ENCODE measurements at places on chromosomes 12 and 14.

GRCh38 chr12:6643569-6644256 is 3.5 kb downstream of the ACRBP start:
- no peak for DNase-seq

- no peak for DNase-seq
Observed at GRCh38 chr14:50667684-50667995, 466 bp downstream of the SAV1 start.

- no peak for DNase-seq
Observed at GRCh38 chr14:90649083-90649482, 167.1 kb downstream of the TTC7B start.

DNA sequence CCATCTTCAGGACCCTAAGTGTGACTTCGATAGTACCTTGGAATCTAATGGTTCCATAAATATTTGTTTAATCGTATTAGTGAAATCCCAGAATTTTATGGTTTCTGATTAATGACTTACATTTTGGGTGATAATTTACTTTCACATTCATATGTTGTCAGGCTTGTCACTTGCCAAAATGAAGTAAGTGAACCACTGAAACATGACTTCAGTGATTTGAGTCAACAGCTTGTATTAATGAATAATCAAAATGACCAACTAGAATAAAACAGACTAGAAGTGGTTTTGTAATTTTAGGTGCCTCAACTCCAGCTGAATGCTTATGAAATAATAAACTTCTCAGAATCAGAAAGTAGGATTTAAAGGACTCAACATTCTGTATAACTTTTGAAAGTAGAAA is 517.1 kb downstream of the PRKD1 start:
- no peak for DNase-seq

GRCh38 chr12:56529656-56530055 is 8.0 kb downstream of the RBMS2 start:
- DNase-seq: no peak

- no peak for DNase-seq
Observed at GRCh38 chr12:108940138-108940537, 60.2 kb downstream of the DAO start.

- DNase-seq: peak; percentile 44
Observed at GRCh38 chr12:93419388-93420034, 22.2 kb downstream of the UBE2N start.

- DNase-seq: no peak
Observed at GRCh38 chr12:104501660-104502059, 44.9 kb downstream of the CHST11 start.

DNA sequence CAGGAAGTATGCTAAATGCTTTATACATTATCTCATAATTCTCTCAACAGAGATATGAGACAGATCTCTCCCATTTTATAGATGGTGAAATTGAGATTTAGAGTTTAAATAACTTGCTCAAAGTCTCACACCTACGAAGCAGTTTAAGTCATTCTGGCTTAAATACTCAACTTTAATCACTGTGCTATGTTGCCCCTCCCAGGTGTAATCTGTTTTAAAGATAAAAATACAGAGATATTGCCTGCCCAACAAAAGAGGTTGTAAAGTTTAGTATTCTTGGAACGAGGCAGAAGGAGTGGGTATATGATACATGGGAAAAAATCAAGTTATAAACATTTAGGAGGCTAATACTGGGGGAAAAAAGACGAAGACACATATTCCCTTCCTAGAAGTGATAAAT is 156.8 kb upstream of the LRIG3 start:
- no peak for DNase-seq

- peak; percentile 68 for DNase-seq
Observed at GRCh38 chr12:118034429-118035189, 18.1 kb downstream of the RFC5 start.

- no peak for DNase-seq
Observed at GRCh38 chr14:100777366-100777817, 48.5 kb upstream of the MEG3 start.

DNA sequence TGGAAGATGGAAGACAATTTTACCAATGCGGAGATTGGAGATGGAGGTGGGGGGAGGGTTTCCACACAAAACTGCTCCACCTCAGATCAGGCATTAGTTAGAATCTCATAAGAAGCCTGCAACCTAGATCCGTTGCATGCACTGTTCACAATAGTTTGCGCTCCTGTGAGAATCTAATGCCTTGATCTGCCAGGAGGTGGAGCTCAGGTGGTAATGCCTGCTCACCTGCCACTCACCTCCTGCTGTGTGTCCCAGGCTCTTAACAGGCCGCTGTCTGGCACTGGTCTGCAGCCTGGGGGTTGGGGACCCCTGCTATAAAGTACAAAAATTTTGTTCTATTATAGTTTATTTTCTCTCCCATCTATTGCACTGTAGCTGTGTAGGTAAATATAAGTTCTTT is 84.9 kb upstream of the FOXG1 start:
- DNase-seq: no peak

- peak; percentile 55 for DNase-seq
Observed at GRCh38 chr14:50560931-50561285, 963 bp downstream of the ATL1 start.

DNA sequence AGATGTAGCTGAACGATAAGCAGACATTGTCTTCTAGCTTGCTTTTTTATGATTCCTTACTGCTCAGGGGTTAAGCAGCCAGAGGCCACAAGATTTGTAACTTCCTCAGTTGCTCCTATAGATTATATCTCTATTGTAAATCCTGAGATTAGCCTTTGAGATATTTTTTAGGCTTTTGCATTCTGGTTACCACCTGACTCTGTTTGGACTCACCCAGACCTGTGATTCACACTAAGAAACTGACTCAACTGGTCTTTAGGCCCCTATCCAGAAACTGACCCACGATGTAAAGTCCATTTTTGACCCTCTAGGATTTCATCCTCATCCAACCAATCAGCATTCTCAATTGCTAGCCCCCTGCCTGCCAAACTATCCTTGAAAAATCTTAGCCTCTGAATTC is 194.4 kb downstream of the RASSF9 start:
- DNase-seq: no peak

DNA sequence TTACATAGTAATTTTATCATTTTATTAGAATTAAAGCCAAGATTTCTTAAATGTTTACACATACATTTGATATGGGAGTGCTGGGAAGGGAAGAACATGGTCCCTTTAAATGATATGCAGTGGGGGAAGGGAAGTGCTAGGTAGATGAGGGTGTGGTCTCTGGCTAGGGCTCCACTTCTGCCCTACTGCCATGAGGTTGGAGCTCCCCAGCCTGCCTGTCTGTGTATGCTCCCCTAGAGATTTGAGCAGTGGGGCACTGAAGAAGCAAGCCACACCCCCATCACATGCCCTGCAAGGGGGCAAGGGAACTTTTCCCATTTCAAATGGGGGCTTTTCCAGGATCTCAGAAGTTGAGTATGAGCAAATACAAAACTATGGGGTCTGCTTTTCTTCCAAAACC is 25.5 kb downstream of the CLECL1 start:
- no peak for DNase-seq

DNA sequence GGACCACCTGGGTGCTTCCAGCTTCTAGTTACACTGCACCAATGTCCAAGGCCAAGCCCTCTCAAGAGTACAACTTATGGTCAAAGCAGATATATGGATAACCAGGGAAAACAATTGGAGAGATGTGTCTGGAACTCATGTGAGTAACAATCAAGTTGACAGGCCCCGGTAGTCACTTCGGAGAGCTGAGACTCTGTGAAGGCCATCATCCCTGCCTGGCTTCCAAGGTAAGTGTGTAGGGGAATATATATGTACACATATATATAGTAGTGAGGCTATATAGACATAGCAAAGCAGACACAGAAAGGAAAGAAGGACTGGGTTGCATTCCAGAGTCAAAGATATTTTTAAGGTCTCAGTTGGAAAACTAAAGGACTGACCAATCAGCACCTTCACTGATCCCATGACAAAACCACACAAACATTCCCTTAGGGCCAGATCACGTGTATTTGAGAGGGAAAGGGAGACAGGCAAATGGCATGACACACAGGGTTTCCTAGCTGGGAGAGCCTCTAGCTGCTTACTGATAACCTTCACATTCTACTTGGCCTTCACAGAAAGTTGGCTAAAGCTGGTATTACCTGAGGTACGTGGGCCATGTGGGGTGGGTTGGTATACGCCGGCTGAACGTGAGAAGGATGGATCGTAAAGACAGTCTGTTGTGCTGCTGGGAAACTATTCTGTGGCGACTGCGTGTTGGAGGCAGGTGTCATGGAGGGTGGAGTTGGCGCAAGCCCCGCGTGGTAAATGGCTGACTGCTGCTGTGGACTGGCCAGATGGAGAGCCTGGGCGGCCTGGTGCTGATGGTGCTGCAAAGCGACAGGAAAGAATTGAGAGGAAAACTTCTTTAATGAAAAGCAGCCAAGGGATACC is 50.0 kb downstream of the SH2B3 start:
- peak; percentile 56 for DNase-seq

DNA sequence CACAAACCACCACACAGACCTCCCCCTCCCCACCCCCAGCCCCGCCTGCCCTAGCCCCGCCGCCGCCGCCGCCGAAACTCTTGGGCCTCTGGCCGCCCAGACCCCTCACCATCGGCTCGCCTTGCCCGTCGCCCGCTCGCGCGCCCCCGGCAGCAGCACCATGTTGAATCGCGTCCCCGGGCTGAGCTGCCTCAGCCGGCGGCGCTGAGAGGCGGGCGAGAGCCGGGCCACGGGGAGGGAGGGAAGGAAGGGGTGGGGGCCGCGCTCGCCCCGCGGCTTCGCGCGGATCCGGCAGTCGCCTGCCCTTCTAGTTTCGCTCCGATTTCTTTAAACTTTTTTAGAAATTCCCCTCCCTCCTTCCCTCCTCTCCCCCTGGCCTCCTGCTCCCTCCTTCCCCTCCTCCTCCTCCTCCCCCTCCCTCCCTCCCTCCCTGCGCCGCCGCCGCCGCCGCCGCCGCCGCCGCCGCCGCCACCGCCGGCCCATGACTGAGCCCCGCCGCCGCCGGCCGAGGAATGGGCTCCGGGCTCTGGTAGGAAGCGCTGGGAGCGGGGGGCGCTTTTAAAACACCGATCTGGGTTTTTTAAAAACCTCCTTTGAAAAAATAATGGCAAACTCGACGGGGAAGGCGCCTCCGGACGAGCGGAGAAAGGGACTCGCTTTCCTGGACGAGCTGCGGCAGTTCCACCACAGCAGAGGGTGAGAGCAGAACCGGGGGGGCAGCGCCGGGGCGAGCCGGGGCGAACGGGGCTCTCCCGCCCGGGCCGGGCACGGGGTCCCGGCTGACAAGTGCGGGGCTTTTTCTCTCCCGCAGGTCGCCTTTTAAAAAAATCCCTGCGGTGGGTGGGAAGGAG is at the start of gene ARID2:
Gene ARID2 (plus strand): TSS at position 474 of the 851 bp plus-strand sequence. CDS start 131 bp downstream, at position 605.
- DNase-seq: peak; percentile 65

DNA sequence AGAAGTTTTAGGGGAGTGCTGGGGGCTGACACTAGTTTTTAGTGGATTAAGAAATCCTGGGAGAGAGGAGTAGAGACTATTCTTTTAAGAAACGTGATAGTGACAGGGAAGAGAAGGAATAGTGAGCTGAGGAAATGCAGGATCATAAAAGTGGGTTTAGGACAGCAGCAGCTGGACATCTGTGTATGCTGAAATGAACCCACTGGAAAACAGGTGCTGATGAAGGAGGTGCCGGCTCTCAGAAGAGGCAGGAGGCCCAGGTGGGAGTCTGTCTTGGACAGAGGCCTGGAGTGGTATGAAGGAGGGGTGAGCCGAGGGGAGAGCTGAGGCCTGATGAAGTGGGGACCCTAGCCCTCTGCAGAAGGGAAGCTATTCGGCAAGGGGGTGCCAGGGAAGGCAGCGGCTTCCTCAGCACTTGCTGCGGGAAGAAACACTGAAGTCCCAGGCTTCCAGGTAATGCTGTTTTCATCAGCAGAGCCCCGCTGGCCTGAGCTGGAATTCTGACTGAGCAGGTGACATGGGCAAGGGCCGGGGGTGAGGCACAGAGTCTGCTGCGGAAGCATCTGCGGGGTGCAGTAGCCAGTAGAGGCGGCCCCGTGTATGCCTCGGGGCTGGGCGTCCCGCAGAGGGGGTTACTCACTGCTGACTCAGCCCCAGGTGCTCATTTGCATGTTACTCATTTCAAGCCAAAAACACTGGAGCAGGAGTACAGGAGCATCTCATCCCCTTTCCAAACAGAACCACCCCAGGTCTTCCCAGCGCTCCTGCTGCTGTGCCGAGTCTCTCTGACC is 89.7 kb downstream of the TMCC3 start:
- no peak for DNase-seq

GRCh38 chr14:78355109-78355508 is 184.9 kb downstream of the NRXN3 start:
- DNase-seq: no peak

DNA sequence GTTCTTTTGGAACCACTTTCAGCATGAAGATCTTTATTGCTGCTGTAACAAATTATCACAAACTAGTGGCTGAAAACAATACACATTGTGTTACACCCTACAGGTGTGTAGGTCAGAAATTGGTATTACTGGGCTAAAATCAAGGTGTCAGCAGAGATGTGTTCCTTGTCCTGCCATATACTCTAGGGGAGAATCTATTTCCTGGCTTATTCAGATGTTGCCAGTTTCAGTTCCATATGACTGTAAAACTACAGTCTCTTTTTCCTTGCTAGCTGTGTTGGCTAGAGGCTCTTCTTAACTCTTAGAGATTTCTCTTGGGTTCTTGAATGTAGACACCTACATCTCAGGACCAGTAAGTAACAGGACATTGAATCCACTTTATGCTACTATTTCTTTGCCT is 215.6 kb upstream of the PPFIA2 start:
- no peak for DNase-seq

DNA sequence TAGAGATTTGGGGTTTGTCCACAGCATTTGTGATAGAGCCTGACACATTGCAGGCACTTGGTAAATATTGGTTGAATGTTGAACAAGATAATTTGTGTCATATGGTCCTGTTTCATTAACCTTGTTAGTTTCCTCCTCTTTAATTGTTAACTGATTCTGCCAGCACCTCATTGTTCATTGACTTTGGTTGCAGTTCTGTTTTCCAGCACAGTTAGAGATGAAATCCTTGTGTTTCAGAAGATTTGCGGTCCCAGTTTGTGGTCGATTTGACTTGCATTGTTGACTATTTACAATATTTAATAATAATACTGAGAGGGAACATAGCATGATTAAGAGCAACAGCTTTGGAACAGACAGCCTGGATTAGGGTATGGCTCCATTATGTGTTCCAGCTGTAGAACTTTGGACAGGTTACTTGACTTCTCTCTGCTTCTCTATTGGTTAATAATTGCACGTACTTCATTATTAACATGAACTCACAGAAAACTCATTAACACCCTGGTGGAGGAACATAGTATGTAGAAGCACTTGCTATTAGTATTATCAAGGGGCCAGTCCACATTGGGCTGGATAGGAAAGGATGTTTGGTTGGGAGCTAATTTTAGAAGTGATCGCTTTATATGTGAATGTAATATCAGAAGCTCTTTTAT is 8.7 kb downstream of the DRAM1 start:
- no peak for DNase-seq

DNA sequence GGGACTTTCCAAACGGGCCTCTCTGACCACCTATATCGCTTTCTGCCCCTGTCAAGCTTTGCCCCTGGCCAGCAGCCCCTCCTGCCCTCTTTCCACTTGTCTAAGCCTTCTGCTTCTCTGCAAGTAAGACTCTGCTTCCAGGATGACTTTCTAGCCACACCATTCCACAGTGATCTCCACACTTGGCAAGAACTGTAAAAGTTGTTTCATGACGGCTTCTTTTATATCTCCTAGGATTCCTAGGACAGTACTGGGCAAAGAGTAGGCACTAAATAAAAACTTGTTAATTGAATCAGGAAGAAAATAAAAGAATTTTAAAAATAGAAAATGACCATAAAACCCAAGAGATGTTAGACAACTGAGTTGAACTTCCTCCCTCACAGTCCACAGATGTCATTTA is 1.8 kb upstream of the PTPN21 start:
- peak; percentile 23 for DNase-seq

GRCh38 chr12:93727195-93727811 is 50.1 kb downstream of the CRADD start:
- DNase-seq: no peak
